Activated CD8-positive, alpha-beta memory T cell treated with anti-CD3 and anti-CD28 coated beads, Interleukin-2, amount 50 U/mL, for 48 hours (primary cell): ENCODE measurements at places on chromosomes 4 and X.

DNA sequence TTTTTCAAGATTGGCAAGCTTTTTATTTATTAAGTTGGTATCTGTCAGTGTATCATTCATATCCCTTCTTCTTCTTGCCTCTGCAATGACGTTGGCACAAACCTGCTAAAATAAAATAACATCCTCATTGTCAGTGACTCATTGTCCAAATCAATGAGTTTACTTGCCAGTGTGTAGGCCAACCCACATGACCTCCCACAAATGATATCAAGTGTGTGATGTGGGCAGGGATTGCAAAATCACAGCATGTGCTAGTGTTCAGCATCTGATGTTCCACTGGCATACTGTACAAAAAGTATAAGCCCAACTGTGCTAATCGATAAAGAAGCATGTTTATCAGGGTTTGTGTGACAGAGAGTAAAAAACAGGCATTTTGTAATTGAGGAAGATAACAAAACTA lies 25.5 kb downstream of the GPAT3 start:
- DNase-seq = no peak

GRCh38 chrX:71439420-71439819 lies 73.3 kb downstream of the TAF1 start:
- no peak for DNase-seq

DNA sequence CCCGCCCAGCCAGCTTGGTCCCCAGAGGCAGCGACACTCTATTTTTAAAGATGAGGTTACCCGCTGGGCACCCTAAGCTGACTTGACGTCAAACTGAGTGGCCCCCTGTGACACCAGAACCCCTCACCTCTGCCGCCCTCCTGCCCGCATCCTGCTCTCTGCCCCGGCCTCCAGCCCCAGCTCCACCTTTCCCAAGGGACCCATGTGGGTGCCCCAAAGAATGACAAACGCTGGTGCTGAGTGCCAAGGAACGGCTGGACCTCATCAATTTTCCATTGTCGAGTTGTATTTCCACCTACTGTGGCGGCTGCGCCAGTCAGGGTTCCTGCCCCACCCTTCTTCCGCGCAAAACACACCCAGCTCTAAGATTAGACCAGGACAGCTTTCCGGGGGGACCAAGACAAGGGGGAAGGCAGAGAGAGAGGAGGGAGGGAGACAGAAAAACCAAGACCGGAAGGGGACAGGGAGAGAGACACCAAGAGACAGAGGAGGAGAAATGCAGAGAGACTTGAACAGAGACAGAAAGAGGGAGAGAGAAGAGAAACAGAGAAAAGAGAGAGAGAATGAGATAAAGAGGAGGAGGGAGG lies 2.0 kb downstream of the PRKX start:
- no peak for DNase-seq

- DNase-seq = no peak
These were observed 13.4 kb downstream of the LEF1 start for GRCh38 chr4:108155373-108155772.

DNA sequence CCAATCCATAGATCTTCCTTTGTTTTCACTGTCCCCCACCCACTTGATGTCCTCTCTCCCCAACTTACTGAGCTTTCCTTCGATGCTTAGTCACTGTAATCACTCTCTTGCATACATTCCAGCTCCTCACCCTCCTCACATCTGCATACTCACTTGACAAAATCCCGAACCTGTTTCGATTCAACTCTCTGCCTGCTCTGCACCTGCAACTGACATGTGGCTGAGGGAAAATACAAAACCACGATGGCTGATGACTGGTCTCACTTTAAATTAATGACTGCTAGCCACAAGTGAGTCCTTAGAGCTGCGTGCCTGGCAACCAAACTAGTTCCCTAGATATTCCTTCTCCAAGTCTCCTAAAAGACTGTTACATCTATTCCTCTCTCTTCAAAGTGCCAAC lies 70.4 kb upstream of the FHL1 start:
- DNase-seq = no peak

DNA sequence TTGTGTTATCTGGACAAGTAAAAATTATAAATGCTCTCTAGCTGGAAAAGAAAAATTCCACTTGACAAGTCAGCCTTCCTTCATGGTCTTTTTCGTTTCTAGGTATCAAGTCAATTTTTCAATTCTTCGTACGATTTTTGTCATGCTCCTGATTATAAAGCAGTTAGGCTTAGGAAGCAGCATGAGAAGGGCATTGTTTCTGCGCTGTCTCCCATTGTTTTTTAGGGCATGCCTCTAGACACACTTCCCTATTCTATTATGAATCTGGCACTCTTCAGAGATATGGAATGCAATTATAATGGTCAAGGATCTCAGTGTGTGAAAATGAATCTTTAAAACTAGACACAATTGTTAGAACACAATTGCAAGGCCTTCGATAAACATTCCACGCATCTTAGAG lies 164.1 kb upstream of the FAT1 start:
- DNase-seq = no peak

- no peak for DNase-seq
These were observed 16.2 kb downstream of the ANAPC10 start for GRCh38 chr4:145081756-145082155.

- no peak for DNase-seq
These were observed 19.3 kb downstream of the NOA1 start for GRCh38 chr4:56958111-56958517.

DNA sequence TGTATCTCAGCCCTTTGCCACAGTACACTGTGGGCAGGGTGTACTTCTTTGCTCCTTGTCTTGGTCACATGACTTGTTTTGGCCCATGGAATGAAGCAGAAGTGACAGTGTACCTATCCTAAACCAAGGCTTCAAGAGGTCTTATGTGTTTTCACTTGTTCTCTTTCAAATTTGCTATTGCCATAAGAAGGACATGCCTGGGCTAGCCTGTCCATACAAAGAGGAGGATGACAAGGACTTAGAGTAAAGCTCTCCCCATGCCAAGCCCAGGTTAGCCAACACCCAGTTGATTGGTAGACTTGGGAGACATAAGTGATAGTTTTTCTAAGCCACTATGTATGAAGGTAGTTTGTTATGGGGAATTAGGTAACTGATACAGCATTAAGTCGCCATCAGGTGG lies 141.1 kb upstream of the MID1 start:
- DNase-seq = no peak

DNA sequence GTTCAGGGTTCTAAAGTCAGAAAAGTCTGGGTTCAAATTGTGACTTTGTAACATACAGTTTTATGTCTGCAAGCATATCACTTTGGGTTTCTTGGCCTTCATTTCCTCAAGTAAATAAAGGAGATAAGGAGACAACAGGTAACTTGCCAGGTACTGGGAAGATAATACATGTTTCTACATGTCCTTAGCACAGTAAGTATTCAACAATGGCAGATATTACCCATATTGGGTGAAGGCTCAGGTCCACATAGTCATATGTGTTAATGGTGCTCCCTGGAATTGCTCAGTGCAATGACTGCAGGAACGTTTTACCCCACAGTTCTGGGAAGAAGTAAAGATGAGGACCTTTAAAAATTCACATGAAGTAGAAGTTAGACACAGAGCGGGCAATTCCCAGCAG lies 35.8 kb upstream of the GAB1 start:
- no peak for DNase-seq

- peak; percentile 48 for DNase-seq
These were observed 1.4 kb upstream of the RPS6KA3 start for GRCh38 chrX:20267931-20268701.

GRCh38 chr4:8215001-8215427 lies 15.9 kb downstream of the SH3TC1 start:
- DNase-seq = no peak

GRCh38 chrX:125203737-125204578 lies 115.7 kb upstream of the TEX13C start:
- DNase-seq = peak; percentile 55

- DNase-seq = no peak
These were observed 74.6 kb downstream of the MXRA5 start for GRCh38 chrX:3271834-3272186.

DNA sequence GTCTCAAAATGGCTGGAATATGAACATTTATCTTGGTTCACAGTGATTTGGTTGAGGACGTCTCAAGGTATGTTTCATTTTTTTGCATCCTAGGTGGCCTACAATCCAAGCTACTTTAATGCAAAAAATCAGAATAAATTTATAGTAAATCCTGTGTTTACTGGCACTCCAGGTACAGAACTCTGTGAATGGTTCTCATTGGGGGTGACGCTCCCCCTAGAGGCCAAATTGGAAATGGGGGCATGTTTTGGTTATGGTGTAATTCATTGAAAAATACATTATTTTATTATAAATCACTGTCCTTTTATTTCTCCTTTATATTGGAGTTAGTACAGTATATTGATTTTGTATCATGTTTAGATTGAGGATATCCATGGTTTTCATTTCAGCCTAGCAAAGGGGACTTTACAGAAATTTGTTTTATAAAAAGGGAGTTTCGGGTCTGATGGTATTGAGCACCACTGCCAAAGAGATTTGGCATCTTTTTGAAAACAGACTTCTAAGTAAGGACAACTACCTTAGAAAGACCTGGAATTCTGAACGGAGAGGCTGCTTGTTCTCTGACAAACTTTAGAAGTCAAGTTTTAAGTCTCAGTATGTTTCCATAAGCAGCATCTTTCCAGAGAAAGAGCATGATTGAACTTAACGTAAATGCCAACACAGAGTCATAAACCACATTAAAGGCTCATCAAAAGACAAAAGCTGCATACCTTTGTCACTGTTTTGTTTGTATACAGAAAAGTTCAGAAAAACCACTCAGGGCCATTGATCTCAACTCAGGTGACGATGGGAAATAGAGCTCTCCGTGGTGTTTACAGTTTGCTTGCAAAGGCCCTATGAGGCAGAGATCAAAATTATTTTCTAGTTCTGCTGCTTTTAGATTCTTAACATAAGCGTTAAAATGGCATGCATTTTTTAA lies 19.4 kb downstream of the MTM1 start:
- no peak for DNase-seq

- no peak for DNase-seq
These were observed 173.8 kb upstream of the SCML1 start for GRCh38 chrX:17563515-17563914.

DNA sequence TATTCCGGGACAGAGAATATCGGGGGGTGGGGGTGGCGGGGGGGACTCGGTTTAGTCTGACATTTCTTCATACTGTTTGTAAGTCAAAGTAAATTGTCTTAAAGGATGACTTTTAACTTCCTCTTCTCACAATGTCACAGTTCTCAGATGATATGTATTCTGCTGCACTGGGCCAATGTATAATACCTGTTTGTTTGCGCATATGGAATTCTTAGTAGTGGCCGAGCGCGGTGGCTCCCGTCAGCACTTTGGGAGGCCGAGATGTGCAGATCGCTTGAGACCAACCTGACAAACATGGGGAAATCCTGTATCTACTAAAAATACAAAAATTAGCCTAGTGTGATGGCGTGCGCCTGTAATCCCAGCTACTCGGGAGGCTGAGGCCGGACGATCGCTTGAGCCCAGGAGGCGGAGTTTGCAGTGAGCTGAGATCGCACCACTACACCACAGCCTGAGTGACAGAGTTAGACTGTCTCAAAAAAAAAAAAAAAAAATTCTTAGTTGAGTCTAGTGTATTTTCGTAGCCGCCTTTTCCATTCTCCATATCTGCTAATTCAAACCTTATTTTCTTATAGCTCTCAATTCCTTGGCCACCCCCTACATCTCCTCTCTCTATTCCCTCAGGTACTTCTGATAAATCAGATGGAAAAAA lies 851 bp downstream of the POLR2B start:
- DNase-seq = peak; percentile 70

GRCh38 chrX:70219938-70220764 lies 14.3 kb upstream of the AWAT1 start:
- DNase-seq = no peak

GRCh38 chr4:133513901-133514300 lies 364.8 kb downstream of the PCDH10 start:
- no peak for DNase-seq

GRCh38 chr4:122107680-122108079 lies 44.5 kb upstream of the BLTP1 start:
- DNase-seq = no peak

DNA sequence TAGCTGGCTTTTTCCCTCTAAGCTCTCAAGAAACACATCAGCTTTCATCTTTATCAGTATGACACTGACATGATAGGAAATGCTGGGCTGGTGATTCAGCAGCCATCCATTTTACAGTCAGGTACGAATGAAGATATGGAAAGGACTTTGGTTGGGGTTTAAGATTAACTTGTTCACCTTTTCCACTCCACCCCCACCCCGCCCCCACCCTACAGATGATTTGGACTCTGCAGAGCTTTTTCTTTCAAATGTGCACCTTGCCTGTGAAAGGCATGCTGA lies 132.6 kb downstream of the AKAP4 start:
- DNase-seq = no peak

DNA sequence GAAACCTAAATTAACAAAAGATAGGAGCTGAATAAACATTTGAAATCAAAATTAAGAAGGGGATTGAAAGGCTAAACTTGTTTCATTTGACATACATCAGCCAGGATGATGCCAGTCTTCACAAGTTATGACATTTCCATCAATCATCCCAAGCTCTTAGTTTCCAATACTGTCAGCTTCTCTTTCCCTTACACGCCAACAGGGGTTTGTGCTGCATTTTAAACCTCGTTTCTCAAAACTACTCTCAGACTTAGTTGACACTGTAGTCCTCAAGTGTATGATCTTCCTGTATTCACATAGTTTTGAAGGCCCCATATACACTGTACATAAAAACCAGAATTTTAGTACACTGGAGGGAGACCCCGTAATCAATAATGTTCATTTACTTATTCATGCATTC lies 840 bp upstream of the P2RY10 start:
- DNase-seq = no peak

- no peak for DNase-seq
These were observed 81.5 kb upstream of the PTPN13 start for GRCh38 chr4:86512631-86513030.

GRCh38 chr4:54152846-54153600 lies 53.1 kb downstream of the GSX2 start:
- no peak for DNase-seq

DNA sequence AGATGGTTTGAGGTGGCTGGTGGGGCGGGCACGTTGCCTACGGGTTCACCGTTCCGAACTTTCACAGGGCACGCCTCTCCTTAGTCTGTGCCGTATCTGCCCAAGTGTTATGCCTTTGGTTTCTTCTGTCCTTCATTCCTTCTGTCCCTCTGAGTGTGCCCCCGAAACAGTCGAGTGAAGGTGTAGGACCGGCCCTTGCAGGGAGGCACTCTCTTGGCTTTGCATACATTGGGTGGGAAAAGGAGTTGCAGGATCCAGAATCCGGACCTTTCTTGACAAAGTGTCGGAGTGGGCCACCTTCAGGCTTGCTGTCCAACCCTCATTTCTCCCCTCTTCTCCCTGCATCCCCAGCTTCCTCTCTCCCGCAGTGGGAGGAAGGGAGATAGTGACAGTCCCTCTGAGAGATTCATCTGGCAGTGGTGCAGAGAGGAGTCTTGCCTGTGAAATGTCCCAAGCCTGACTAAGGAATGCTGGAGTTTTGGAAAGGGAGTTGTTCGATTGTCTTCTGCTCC lies 569 bp downstream of the ARFIP1 start:
- DNase-seq = no peak

GRCh38 chrX:7264399-7264798 lies 116.4 kb upstream of the PUDP start:
- DNase-seq = no peak

- no peak for DNase-seq
These were observed 9.5 kb upstream of the SFRP2 start for GRCh38 chr4:153798420-153798819.
